Subcutaneous adipose tissue (tissue), 4 donors: ENCODE measurements at places on chromosomes 2 and 18. TPM values are rescaled to one million over a fixed set of nuclear protein-coding genes. Genes with fewer than 3 reads are reported as not detected.

Gene MROH2A
- not detected for total RNA-seq

Gene RFTN2
- total RNA-seq, result 12.7 TPM

Gene TRAPPC8
- total RNA-seq, result 36.5 TPM

Gene CD207
- total RNA-seq, result not detected

Gene SELENOI
- total RNA-seq, result 9.4 TPM

Gene EPB41L5
- total RNA-seq, result 26.4 TPM

Gene METTL5
- total RNA-seq, result 140 TPM

Gene ASXL3
- 0.65 TPM for total RNA-seq

Gene SP9
- total RNA-seq, result not detected

Gene KIAA2012
- not detected for total RNA-seq

Gene SIX3
- not detected for total RNA-seq

Gene CIB4
- total RNA-seq, result not detected

Gene CFC1
- total RNA-seq, result not detected

Gene TUBA4A
- 31.8 TPM for total RNA-seq

Gene BABAM2
- total RNA-seq, result 34.4 TPM

Gene DPP10
- not detected for total RNA-seq

Gene CYP27A1
- total RNA-seq, result 29.9 TPM

Gene TSPYL6
- not detected for total RNA-seq

Gene GALNT14
- total RNA-seq, result 0.85 TPM

Gene XIRP2
- total RNA-seq, result not detected

Gene DSC2
- total RNA-seq, result 11.1 TPM

Gene ERFE
- total RNA-seq, result not detected

Gene CHST10
- total RNA-seq, result 1.8 TPM
